ENCODE measurements at places on chromosomes 2 and 18.

GRCh38 chr18:52152036-52152435 lies 188.0 kb upstream of the DCC start:
- no peak for DNase-seq

DNA sequence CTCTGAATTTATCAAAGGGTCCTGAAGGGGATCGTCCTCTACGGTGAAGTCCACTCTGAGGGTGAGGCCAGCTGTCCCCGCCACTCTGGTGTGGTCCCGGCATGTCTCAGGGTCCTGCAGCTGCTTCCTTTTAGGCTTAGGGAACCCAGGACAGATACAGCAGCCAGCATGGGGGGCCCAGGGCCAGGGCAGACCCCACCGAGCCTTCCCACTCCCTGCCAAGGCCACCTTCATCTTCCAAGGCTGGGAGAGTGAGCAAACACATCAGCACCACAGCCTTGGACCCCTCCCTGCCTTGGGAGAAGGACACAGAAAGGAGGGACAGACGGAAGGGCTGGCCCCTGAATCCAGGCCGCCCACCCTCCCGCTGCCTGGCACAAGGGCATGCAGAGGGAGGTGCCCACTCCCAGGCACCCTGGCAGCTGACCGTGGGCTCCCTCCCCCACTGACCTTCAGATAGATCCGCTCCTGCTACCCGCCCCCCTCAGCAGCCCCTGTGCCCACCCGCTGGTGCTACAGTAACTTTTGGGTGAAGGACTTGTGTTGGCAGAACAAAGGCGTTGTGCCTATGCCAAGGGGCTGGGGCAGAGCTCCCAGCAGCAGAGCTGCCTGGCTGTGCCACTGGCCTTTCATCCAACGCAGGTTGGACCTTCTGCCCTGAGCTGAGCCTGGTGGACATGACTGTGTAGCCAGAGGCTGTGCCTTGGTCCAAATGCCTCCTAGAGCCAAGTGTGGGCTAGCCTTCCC lies 7.6 kb downstream of the CYP26B1 start:
- no peak for DNase-seq

- no peak for DNase-seq
These were observed at the start of gene TNFAIP6 for GRCh38 chr2:151357359-151357758. TSS of gene TNFAIP6 (plus strand) at chr2:151357592. CDS start at chr2:151357667, 75 bp downstream.

- DNase-seq = no peak
These were observed 1091.2 kb upstream of the LRRTM1 start for GRCh38 chr2:81395746-81396145.

- DNase-seq = no peak
These were observed 136.9 kb upstream of the CAB39 start for GRCh38 chr2:230575642-230576324.

DNA sequence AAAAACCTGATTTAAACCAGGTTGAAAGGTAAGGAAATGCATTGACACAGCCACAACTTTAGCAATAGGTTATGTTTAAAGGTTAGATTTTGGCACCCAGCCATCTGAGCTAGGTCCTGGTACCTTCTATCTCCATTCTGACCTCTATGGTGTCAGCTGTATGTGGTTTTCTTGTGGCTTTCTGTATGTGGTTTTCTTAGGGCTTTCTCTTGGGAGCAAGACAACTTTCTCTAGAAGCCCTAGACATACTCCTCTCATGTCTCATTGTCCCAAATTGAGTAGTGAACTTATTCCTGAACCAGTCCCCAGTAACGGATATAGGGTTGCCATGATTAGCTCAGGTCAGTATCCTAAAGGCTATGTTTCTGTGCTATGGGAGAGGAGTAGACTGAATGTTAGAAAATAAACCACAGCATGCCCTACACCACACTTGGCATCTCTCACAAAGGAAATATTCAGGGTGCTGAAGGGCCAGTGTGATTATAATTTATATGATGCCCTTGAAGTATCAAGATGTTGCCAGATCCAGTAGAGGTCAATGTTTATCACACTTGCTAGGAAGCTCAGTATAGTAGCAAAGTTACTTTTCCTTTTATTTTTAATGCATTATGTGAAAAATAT lies 176.1 kb downstream of the CAPN13 start:
- DNase-seq = no peak

All from GM12891 (cell line).